ENCODE measurements at places on chromosomes 12 and 14.

DNA sequence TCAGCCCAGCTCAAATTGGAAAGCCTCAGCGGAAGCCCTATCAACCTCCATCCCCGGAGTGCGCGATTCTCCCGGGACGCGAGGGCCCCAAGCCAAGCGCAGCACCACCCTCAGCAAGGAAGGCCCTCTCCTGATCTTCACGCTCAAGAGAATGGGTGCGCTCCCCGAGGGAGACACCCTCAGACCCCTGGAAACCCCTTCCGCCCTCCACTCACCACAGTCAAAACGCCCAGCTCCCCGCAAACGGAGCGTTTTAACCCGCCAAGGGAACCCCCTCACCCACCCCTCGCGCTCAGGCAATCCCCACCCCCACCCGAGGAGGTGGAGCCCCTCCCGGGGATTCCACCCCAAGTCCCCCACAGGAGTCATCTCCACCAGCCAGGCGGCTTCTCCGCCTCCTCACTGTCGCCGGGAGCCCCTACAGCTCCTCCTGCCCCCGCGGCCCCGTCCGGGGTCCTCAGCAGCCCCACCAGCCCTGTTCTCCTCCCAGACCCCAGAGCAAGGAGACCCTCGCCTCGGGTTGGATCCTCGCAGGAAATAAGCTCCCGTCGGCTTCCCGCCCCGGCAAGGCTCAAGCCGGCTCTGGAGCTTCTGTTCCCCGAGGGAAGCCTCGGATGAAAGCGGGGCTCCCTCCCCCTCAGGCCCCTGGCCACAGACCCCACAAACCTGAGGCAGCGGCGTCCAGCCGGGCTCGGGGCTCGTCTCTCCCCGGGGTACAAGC lies 507 bp downstream of the BAZ2A start:
- peak; percentile 44 for DNase-seq

- DNase-seq = peak; percentile 60
These were observed at the start of gene ELK3 for GRCh38 chr12:96193725-96194575. Gene ELK3, plus strand, starts transcription at chr12:96194375.

GRCh38 chr14:79293482-79294177 lies 917.7 kb downstream of the DIO2 start:
- no peak for DNase-seq

DNA sequence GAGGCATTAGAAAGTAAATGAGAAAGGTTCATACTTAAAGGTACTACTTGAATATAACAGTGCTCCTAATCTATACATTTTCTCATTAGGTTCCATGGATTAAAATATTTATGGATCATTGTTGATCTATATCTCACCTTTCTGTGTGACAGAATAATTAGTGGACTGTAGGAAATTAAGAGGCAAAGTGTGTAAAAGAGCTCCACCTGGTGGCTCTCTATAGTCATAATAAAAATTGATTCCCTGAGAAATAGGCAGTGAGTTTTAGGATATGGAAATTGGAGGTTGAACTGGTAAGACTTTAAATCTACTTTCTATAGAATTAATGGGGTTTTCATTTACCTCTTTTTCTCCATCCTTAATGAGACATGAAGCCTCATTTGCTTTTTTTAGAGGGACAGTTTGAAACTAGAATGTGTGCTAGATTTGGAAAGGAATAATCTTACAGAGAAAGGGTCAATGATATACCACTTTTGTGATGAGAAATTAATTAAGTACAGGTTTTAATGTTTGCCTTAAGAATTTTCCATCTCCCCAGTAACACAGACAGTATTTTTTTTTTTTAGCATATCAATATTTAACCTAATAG lies 11.8 kb upstream of the DERA start:
- DNase-seq = no peak

DNA sequence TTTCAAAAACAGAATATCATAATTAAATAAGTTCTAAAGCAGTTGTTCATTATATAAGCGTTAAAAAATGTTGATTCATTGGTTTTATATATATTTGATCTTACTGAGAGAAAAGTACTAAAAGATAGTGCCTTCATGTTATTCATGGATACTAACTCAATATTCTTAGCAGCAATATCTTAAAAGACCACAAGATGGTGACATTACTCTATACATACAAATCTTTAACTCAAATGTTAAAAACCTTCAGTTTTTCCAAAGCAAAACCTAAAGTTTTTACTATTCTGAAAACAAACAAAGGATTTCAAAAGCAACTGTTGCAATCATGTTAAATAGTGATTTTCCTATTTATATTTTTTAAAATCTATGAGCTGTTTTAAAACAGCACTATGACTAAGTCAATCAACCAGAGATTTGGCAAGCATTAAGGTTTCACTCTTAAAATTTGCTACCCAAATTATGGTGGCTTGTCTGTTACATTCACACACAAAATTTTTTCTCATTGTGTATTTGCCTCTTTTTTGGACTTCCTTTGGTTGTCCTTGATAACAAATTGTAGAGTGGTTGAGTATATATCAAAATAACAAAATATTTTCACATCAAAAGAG lies 50.1 kb upstream of the RERGL start:
- no peak for DNase-seq

DNA sequence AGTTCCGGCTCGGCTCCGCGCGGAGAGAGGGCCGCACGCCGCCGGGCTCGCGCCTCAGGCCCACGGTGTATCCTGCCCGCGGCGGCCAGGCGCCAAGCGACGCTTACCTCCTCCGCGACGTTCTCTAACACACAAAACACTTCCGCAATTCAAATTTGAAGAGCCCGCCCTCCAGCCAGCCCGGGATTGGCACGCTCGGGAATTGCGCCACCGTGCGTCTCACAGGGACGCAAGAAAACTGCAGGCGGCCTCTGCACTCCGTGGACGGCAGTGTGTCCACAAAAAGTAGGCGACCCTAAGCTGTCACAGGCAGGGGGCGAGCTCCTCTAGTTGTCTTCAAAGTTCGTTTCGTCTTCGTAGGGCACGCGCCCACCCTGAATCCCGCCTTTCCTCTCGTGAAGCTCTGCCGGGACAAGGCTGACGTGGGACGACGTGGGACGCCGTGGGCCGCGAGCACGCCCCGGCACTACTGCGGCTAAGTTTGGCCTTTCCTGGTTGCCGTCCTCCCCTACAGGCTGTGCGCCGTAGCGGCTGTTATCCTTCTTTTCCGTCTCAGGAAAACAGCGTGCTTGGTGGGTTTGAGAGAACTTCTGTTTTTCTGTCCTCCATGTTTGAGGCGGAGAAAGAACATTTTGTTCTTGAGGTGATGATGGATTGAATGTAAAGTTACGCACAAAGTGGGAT lies at the start of gene MIS18BP1:
TSS of gene MIS18BP1 (minus strand) at position 133 of the 684 bp plus-strand sequence. CDS start 5,916 bp downstream, outside the sequence.
- peak; percentile 97 for DNase-seq

- DNase-seq = no peak
These were observed 223.4 kb downstream of the GLT1D1 start for GRCh38 chr12:129076441-129077320.

GRCh38 chr12:123681605-123682004 lies 10.7 kb downstream of the TCTN2 start:
- DNase-seq = no peak

DNA sequence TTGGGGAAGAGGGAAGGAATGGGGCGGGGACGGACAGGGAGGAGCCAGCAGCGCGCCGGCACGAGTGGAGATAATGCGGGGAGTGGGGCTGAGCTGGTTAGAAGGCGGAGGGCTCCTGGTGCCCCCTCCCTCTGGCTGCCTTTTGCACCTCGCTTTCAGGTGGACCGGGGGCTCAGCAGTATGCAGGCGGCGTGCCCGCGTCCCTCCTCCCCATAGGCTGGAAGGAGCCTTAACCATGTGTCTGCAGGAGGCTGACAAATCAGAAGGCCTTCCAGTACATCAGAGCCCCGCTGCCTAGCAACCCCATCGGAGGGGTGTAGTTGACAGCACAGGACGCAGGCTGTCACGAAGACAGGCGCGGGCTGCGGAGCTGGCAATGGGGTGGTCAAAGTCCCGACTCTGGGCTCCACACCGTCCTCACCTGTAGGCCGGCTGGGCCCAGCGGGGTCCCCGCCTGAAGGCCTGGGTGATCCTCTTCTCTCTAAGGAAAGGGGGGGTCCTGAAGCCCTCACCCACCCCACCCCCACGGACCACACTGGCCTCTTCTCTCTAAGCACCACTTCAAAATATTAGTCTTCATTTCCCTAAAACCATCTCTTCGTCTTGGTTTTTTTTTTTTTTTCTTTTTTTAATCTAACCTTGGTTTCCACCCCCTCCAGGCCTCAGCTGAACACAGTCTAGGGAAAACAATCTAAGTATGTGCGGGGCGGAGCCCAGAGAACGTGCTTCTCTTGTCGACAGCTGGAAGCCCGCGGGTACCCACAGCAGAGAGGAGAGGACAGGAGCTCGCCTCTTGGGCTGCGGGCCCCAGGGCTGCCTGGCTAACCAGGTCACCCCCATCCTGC lies 44.5 kb downstream of the KDM2B start:
- peak; percentile 60 for DNase-seq

GRCh38 chr12:48045965-48046518 lies 41.8 kb upstream of the COL2A1 start:
- DNase-seq = no peak

DNA sequence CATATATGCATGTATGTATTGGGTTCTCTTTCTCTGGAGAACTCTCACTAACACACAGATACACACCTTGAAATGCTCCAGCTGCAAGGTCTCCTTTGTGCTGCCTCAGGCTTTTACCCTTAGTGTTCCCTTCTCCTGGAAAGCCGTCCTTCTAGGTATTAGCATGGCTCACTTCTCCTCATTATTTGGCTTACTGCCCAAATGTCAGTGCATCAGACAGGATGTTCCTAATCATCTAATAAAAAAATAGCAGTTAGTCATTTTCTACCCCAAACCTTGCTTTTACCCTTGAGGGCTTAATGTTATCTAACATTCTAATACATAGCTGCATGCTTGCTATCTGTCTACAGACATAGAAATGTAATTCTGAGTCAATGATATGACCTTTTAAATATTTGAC lies 109.0 kb upstream of the SLC16A7 start:
- DNase-seq = no peak

- peak; percentile 18 for DNase-seq
These were observed 991 bp upstream of the RCOR1 start for GRCh38 chr14:102591372-102591943.

DNA sequence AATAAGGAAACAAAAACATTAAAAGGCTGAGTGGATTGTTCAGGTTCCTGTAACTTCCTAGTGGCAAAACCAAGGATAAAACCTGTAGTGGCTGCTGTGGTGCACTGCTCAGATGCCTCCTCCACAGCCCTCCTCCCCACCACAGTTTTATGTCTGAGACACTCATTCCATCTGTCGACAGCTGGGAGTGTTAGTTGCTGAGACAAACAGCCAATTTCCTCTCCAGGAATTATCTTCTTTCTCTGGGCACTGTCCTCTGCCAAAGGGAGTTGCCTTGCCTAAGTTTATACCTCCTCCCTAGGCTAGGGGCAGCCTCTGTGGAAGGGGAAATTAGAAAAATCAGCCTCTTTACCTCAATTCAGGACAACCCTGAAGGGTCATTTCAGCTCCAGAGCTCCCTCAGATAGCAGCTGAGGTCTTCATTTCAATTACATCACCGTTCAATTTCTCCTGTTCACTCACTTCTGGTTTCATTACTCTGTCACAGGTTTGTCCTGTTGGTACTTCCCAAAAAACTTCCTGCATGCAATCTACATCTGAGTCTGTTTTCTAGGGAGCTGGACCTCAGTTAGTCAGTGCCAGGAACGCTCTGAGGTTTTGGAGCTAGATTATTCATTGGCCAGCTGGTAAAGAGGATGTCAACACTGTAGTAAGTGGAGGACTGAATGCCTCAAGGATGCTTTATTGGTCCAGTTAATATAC lies 74.9 kb upstream of the ATP2B1 start:
- DNase-seq = no peak

- DNase-seq = no peak
These were observed 119.4 kb downstream of the CAND1 start for GRCh38 chr12:67388331-67389138.

DNA sequence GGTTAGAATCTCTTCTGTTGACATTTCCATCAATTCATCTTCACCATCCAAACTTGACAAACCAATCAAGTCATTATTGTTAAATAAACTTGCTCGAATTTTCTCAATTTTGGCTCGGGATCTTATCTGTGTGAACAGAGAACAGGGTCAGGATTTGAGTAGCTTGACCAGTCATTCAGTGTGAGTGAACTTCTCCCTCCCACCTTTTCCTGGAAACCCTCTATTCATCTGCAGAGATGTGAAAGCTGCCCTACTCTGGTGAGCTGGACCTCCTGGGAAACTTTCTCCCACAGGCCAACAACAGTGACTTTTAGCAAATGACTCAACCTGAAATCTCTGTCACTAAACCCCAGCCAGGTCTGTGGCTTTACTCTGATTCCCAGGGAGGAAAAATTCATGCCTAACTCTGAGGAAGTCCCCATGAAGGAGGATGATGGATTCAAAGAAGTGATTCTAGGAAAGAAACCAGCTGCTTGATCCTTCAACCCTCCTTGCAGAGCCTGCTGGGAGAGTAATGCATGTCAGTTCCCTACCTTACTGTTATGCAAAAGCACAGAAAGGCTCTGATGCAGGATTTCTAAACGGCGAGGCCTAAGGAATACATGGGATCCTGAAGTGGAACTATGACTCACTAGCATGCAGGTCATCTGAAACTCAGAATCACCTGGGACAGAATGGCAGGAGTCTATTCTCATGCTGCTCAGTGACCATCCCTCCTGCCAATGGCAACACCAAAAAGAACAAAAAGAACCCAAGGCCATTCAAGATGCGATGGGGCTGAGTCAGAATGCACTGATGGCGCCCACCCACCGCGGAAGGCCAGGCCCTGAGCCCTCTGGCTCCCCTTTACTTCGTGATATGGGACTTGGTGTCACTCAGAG lies 58.0 kb downstream of the TRAFD1 start:
- DNase-seq = no peak

GRCh38 chr12:21553329-21553675 lies 27.2 kb downstream of the SPX start:
- no peak for DNase-seq

GRCh38 chr14:74977901-74978385 lies 22.5 kb upstream of the PGF start:
- no peak for DNase-seq

DNA sequence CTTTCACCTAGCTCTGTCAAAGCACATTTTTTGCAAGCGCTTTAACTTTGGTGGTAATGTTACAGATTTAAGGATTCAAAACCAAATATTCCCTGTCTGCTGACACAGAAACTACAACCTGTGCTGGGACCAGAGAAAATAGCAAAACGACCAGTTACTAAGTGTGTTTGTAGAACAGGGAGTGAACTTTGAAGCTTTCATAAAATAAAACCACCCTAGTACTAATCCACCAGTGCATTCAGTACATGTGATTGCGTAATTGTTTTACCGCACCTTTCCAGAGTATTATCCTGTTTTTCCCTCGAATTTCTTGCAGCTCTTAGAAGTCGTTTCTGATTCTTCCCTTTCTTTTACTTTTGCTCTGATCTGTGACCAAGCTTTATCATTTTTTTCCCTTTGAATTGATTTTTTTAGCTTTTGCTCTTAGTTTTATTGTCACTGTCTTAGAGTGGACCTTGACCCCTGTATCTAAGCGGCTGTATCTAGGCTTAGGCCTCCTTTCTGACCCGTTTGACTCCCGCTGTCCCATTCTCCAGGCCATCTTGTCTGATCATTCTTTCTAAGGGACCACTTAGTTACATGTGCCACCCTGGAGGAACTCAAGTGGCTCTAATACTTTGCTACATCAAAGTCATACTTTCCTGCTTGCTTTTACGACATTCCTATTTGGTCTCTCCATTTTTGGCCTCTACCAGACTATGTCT lies 429.4 kb downstream of the PCNX1 start:
- DNase-seq = no peak
